Temporal lobe (tissue), 4 donors: ENCODE measurements at places on chromosomes 4 and X. TPM values are rescaled to one million over a fixed set of nuclear protein-coding genes. Genes with fewer than 3 reads are reported as not detected.

The AMBN gene
- total RNA-seq: 0.25 TPM

The RS1 gene
- total RNA-seq: not detected

The RASSF6 gene
- under 0.01 TPM for total RNA-seq

The RNF150 gene
- total RNA-seq: 43.3 TPM

The KCNE5 gene
- 1.5 TPM for total RNA-seq

The GIMD1 gene
- not detected for total RNA-seq

The TMEM47 gene
- total RNA-seq: 41.8 TPM

The DCTD gene
- 25.6 TPM for total RNA-seq

The OPRPN gene
- not detected for total RNA-seq

The HELT gene
- total RNA-seq: not detected

The CLTRN gene
- total RNA-seq: 0.25 TPM

The SLC2A9 gene
- 1.7 TPM for total RNA-seq

The PGAM4 gene
- not detected for total RNA-seq

The NSG1 gene
- 253 TPM for total RNA-seq

The MAGEA1 gene
- not detected for total RNA-seq

The CD38 gene
- 8.9 TPM for total RNA-seq

The GUCY2F gene
- total RNA-seq: under 0.01 TPM

The SMARCA1 gene
- 69.1 TPM for total RNA-seq

The CCNB3 gene
- 0.25 TPM for total RNA-seq

The HS3ST1 gene
- 4.4 TPM for total RNA-seq

The FAM200B gene
- 64.7 TPM for total RNA-seq

The TBC1D8B gene
- total RNA-seq: 0.49 TPM

The UGT2B11 gene
- total RNA-seq: under 0.01 TPM

The PRAF2 gene
- total RNA-seq: 3.7 TPM

The PDK3 gene
- 3.0 TPM for total RNA-seq

The LIN54 gene
- 17.9 TPM for total RNA-seq

The FAT1 gene
- 32.7 TPM for total RNA-seq

The GPRIN3 gene
- total RNA-seq: 39.6 TPM

The ARHGAP6 gene
- total RNA-seq: 2.0 TPM

The MFAP3L gene
- 10.8 TPM for total RNA-seq

The CT83 gene
- total RNA-seq: not detected

The HTATSF1 gene
- total RNA-seq: 72.8 TPM

The HERC6 gene
- total RNA-seq: 3.9 TPM

The ZNF711 gene
- 103 TPM for total RNA-seq

The ZCCHC18 gene
- 21.6 TPM for total RNA-seq

The UGT8 gene
- total RNA-seq: 4.9 TPM

The UNC5C gene
- 14.0 TPM for total RNA-seq

The TRIM60 gene
- total RNA-seq: not detected

The DMD gene
- 49.4 TPM for total RNA-seq

The CORIN gene
- 0.49 TPM for total RNA-seq

The EFHC2 gene
- 2.2 TPM for total RNA-seq

The AVPR2 gene
- not detected for total RNA-seq

The GBA3 gene
- total RNA-seq: under 0.01 TPM

The STAP1 gene
- not detected for total RNA-seq

The SSX3 gene
- not detected for total RNA-seq
